Spinal cord (tissue), 10 donors: ENCODE measurements at places on chromosomes 6 and 20.

GRCh38 chr20:23126281-23127061 is 40.3 kb upstream of the CD93 start:
- no peak for DNase-seq

DNA sequence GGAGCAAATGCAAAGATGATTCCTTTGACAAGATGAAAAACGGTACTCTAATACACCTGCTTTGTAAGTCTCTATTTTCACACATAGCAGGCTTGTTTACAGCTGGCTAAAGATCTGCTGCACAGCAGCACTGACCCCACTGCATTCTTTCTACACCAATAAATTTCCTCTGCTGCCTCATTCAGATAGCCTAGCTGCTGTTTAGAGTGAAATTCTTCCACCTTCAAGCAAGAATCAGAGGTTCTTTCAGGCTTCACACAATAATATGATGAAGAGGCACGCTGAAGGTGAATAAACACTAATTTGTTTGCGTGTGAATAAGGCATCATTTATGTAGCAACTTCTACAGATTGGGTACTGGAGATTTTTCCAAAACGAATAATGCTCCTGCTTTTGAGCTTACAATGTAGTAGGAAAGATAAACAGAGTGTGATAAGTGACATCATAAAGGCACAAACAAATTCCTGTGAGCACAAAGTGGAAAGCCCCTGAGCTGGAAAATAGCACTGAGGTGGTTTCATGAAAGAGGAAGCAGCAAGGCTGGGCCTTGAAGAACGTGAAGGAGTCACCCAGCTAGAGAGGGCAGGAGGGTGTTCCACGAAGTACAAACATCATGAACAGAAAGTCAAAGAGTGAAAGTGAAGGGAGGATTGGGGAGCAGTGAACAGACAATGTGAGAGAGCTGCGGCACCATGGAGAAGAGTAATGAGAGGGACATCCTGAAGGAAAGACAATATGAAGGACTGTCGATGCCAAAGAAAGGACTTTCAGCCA is 543.4 kb downstream of the CD83 start:
- DNase-seq = no peak

DNA sequence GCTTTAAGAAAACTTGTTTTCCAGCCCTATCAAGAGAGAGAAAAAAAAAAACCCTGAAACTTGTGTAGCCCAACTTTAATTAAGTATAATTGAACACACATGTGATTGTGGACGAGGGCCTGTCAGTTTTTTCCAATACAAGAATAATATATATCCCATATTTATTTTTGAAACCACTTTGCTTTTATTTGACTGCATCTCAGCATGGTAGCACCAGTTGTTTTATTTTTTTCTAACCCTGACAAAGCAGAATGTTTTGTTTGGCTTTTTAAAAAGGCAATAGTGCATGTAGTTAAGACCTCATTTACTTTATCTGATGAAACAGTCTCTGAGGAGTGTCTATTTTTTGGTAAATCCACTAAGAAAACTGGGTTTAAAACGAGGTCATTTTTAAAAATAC is 257.7 kb downstream of the CDKAL1 start:
- DNase-seq = peak; percentile 20

DNA sequence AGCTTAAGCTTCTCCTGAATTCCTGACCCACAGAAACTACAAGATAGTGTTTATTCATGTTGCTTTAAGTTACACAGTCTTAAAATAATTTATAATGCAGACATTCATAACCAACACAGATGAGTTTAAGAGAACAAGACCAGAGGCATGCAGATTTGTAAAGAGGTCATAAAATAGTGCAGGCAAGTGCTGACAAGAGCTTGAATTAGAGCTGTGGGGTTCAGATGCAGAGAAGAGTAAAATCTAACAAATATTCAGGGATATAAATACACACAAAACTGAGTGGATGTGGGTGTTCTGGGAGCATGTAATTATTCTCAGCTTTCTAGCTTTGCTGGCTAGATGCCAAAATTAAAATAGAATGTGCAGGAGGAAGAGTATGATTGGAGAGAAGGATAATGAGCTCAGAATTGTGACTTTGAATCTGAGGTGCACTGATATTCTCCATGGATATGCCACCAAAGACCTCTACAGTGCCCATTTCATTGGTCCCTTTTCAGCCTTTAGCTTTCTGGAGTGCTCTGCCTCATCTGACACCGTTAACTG is 291.9 kb upstream of the SGK1 start:
- peak; percentile 65 for DNase-seq

- DNase-seq = no peak
These were observed 16.4 kb upstream of the STX16 start for GRCh38 chr20:58634521-58635278.

DNA sequence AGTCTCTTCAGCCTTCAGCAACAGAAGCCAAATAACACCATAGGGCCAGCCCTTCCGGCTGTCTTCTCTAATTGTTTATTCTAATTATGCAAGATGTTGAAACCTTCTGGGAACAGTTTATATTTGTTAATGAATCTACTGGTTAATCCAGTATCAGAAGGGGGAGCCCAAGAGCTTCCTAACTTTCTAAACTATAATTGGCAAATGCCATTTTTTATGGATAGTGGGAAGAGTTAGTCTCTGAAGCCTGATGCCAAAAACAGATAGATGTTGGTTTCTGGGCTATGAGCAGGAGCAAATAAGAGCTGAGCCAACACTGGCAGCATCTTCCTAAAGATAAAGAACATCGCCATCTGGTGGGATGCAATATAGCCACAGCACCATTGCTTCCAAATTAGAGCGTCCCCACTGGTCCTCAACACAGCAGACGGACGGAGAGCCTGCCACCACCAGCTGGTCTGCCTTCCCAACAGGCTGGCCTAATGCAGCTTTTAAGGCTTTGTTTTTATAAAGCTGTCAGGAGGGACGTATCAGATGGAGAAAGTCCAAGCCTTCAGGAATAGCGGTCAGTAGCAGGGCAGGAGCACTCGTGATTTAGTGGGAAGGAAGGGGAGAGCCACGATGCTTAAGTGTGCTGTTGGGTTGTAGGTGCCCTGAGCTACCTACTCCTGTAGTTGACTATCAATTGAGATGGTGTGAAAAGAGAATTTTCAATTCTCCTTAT is 118.8 kb downstream of the RALGAPA2 start:
- DNase-seq = peak; percentile 21
